Ovary (tissue), 10 donors: ENCODE measurements at places on chromosomes 3 and 15. TPM values are rescaled to one million over a fixed set of nuclear protein-coding genes. Genes with fewer than 3 reads are reported as not detected.

MAP3K13 gene
- total RNA-seq = 40.5 TPM

LDHAL6B gene
- not detected for total RNA-seq

SLC15A2 gene
- 2.0 TPM for total RNA-seq

PDHB gene
- total RNA-seq = 36.3 TPM

SMAD6 gene
- 7.1 TPM for total RNA-seq

FES gene
- total RNA-seq = 27.5 TPM

CCDC32 gene
- total RNA-seq = 57.6 TPM

IL20RB gene
- total RNA-seq = 0.43 TPM

FSIP1 gene
- 0.79 TPM for total RNA-seq

IRAK2 gene
- total RNA-seq = 1.4 TPM

HEXA gene
- total RNA-seq = 95.8 TPM

GP9 gene
- total RNA-seq = not detected

SYNPR gene
- not detected for total RNA-seq

RTP1 gene
- not detected for total RNA-seq

SGO1 gene
- total RNA-seq = 0.33 TPM

NEK10 gene
- total RNA-seq = 3.4 TPM

GATM gene
- 132 TPM for total RNA-seq

CHRM5 gene
- total RNA-seq = not detected

TMEM44 gene
- 5.6 TPM for total RNA-seq

TM6SF1 gene
- total RNA-seq = 5.9 TPM

CDHR4 gene
- total RNA-seq = 1.3 TPM

ZNF660 gene
- total RNA-seq = 12.5 TPM

PDCD7 gene
- total RNA-seq = 41.1 TPM

P3H2 gene
- total RNA-seq = 19.4 TPM

ZNF860 gene
- 1.1 TPM for total RNA-seq

LCMT2 gene
- 5.3 TPM for total RNA-seq

IL16 gene
- total RNA-seq = 9.0 TPM

EPHB1 gene
- total RNA-seq = 0.58 TPM

SCAMP2 gene
- 43.0 TPM for total RNA-seq

SPTSSB gene
- 0.46 TPM for total RNA-seq

SLC24A5 gene
- not detected for total RNA-seq

PPM1L gene
- total RNA-seq = 10.5 TPM

PP2D1 gene
- not detected for total RNA-seq

RFT1 gene
- total RNA-seq = 23.6 TPM

ISLR gene
- total RNA-seq = 115 TPM

CAPN7 gene
- 70.4 TPM for total RNA-seq

UPK1B gene
- total RNA-seq = 0.54 TPM

LRRC31 gene
- total RNA-seq = not detected

KNG1 gene
- total RNA-seq = not detected

SEMA3F gene
- total RNA-seq = 8.7 TPM

PPARG gene
- 31.3 TPM for total RNA-seq

FETUB gene
- not detected for total RNA-seq

ATP8B4 gene
- 11.7 TPM for total RNA-seq

RARRES1 gene
- 50.6 TPM for total RNA-seq

FAM174B gene
- 31.5 TPM for total RNA-seq

ALDH1A2 gene
- 78.4 TPM for total RNA-seq

GABRB3 gene
- 3.6 TPM for total RNA-seq
